ENCODE measurements at places on chromosomes 6 and 20.

GRCh38 chr6:158332237-158332636 lies 20.0 kb downstream of the TULP4 start:
- DNase-seq, result no peak

- DNase-seq, result no peak
These were observed 13.4 kb upstream of the GHRH start for GRCh38 chr20:37274851-37275524.

DNA sequence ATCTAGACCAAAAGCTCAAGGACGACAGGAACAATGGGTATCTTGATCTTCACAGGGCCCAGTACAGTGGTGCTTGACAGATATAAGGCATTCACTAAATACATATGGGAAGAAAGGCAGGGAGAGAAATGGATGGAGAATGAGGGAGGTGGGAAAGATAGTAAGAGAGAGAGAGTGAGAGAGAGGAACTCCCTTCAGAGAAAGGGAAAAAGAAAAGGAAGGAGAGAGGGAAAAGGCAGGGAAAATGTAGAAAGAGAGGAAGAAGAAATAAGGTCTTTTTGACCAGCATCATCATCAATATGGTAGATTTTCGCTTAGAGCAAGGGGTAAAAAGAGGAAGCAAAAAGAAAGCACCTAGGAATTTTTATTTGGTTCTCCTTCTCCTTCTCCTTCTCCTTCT lies 760 bp upstream of the ANKRD66 start:
- DNase-seq, result no peak

- no peak for DNase-seq
These were observed 698.8 kb downstream of the DOK5 start for GRCh38 chr20:55174172-55174571.

GRCh38 chr6:110173506-110174132 lies 5.9 kb downstream of the WASF1 start:
- DNase-seq, result no peak

DNA sequence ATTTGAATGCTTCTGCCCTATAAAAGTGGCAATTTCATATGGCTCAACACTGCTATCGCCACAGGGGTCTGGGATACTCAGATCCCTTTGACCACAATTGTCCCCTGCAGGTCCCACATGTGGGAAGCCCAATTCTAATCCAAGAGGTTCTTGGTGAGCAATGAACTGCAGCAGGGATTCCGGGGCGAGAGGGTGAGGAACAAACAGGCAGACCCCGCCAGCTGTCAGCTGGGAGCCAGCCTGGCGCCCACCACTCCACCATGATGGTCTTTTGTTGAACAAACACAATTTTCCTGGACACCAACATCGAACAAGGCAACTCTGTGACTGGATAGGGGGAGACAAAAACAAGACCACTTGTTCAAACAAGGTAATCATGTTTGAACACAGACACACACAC lies 80.5 kb downstream of the TMEM242 start:
- DNase-seq, result no peak

GRCh38 chr20:18831830-18832499 lies 18.4 kb downstream of the SCP2D1 start:
- no peak for DNase-seq

All from stimulated activated CD4-positive, alpha-beta T cell treated with anti-CD3 and anti-CD28 coated beads, Interleukin-15, amount 100 ng/mL, for 24 hours (primary cell).